ENCODE measurements at places on chromosomes 2 and 18.

GRCh38 chr2:168584911-168585310 lies 128.8 kb downstream of the CERS6 start:
- DNase-seq: no peak

DNA sequence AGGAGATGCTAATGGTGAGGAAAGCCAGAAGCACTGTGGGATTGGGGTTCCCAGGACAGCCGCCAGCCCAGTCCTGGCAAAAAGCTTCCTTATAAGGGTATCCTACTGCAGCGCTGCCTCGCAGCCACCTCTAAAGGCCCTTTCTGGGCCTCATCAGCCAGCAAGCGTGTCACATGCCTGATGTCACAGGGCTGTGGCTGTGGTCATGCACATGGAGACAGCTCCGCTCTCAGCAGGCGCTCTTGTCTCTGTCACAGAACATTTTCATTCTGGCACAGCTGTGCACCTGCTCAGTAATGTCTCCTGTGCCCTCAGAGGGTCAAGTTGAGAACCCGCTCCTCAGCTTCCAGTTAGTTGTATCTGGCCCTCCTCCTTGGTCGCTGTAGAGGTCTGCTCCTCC lies 17.7 kb upstream of the MAL start:
- DNase-seq: no peak

DNA sequence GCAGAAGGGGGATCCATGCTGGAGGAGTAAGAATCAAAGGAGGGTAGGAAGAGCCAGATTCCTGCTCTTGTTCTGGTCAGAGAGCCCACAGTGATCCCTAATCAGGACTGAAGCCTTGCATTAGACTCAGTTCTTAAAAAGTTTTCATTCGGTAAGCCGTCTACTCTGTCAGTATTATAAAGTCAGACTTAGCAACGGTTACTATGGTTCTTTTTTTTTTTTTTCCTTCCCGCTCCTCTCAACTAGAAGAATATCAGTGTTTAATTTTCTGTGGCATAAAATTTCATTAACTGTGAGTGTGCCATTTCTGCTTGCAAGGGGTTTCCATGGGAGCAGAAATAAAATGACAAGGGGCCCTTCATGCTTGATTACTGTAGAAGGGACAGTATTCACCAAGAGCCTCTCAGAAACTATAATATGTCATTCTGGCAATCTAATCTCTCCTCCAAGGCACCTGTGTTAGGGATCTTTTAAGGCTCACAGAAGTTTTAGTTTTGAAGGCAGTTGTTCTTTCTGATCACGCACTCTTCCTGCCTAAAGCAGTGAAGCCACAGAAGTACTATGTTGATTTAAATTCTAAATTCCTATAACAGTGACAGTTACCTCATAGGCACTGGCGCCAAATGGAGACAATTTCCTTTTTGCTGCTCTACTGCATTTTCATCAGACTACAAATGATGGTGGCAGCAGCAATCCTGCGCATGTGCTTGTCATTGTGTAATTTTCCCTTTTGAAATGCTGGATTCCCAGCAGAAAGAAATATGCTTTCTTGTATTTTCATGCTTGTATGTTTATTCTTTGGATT lies 57.0 kb downstream of the OSBPL6 start:
- DNase-seq: no peak

GRCh38 chr2:74014813-74015212 lies 30.1 kb downstream of the TET3 start:
- no peak for DNase-seq

DNA sequence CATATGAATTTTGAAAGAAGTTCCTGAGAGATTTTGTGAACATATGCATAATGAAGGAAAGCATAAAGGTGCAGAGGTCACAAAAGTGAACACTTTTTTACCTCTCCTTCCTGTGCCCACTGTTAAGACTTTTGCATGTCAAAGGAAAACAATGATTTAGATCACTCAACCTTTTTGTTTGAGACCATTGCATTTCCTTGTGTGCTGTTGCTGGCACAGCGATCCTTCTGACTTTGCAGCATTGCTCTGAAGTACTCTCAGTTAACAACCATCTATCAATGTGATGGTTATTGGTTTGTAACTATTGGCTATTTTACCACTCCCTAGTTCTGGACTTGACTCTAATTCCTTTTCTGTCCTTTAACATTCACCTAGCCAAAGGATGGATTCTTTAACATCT lies 61.7 kb upstream of the TFPI start:
- no peak for DNase-seq

DNA sequence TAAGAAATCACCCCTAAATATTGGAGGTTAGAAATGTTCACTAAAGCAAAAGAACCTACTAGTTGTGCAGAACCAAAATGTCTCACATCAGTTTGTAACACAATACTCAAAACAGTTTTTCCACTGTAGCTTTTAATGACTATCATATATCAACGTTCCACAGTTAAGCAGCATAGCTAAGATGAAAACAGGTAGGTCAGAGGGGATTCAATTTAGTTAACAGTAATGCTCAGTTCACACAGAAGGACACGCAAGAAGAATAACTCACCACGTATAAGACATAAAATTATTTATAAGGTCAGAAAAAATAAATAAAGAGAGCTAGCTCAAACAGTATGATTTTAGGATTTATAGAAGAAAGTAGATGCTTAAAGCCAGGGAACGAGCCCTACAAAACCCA lies 118.9 kb upstream of the CCDC150 start:
- no peak for DNase-seq

- DNase-seq: no peak
Observed at GRCh38 chr2:230865766-230866755, 1.3 kb downstream of the ITM2C start.
